SW 1271 (cell line): ENCODE measurements at places on chromosomes 12 and 14.

- DNase-seq = no peak
Observed at GRCh38 chr12:15752785-15753184, 36.4 kb downstream of the EPS8 start.

- DNase-seq = no peak
Observed at GRCh38 chr14:99127651-99128167, 144.3 kb downstream of the BCL11B start.

GRCh38 chr12:13173012-13173932, 23.3 kb upstream of the EMP1 start:
- no peak for DNase-seq

- DNase-seq = peak; percentile 83
Observed at GRCh38 chr14:34650786-34651584, 21.0 kb upstream of the SNX6 start.

- no peak for DNase-seq
Observed at GRCh38 chr12:131525795-131526508, 184.9 kb upstream of the SFSWAP start.

GRCh38 chr12:119096429-119097202, 82.1 kb upstream of the HSPB8 start:
- DNase-seq = no peak

DNA sequence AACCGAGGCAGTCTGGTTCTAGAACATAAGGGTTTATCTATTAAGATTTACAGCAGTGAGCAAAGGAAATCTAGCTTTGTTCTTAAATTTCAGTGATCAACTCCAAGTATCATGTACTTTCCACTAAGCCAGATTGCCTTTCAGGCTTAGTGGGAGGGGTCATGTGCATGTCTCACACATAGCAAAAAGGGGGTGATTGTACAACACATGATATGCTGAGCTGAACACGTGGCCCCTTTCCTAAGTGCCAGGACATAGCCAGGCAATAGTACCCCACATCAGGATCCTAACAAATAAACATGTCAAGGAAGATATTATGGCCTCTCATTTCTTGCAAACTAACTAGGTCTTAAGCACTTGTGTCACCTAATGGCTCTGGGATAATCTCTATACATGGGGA, 347.2 kb downstream of the C12orf75 start:
- no peak for DNase-seq

GRCh38 chr12:93008044-93008778, 79.1 kb upstream of the EEA1 start:
- no peak for DNase-seq

GRCh38 chr12:104482113-104482512, 25.4 kb downstream of the CHST11 start:
- DNase-seq = no peak

GRCh38 chr14:69320581-69321365, 60.8 kb downstream of the GALNT16 start:
- no peak for DNase-seq

DNA sequence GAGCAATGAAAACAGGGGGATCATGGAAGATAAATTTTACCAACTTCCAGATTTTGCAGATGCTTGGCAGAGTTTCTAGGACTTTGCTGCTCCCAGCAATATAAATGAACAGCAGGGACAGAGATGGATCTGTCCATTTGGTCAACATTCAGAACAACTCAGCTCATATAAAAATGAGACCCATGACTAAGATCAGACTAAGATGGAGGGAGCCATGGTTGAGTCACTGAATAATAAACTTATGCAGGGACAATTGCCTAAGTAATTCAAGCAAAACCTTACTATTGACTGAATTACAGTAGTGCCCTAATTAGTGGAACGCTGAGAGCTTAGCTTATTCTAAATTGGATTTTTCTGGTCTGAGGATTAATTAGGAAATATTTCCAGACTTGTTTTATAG, 205.1 kb downstream of the SLC5A8 start:
- DNase-seq = no peak

DNA sequence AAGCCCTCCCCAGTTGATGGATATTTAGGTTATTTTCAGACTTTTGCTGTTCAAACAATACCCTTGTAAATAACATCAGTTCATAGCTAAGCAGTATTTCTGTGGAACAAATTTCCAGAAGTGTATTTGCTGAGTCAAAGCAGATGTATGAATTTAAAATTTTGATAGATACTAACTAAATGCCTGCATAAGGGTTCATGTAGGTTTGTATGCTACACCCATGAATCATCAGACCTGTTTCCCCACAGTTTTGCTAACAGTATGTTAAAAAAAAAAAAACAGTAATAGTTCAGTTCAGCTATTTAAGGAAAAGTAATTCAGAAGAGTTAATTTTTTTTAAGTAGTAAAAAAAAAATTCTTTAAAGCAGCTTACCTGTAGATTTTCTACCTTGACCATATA, 236.1 kb upstream of the DIO2 start:
- DNase-seq = no peak

- no peak for DNase-seq
Observed at GRCh38 chr12:101690544-101691098, 6.8 kb upstream of the CHPT1 start.

GRCh38 chr12:20426191-20426590, 57.9 kb downstream of the PDE3A start:
- DNase-seq = no peak

DNA sequence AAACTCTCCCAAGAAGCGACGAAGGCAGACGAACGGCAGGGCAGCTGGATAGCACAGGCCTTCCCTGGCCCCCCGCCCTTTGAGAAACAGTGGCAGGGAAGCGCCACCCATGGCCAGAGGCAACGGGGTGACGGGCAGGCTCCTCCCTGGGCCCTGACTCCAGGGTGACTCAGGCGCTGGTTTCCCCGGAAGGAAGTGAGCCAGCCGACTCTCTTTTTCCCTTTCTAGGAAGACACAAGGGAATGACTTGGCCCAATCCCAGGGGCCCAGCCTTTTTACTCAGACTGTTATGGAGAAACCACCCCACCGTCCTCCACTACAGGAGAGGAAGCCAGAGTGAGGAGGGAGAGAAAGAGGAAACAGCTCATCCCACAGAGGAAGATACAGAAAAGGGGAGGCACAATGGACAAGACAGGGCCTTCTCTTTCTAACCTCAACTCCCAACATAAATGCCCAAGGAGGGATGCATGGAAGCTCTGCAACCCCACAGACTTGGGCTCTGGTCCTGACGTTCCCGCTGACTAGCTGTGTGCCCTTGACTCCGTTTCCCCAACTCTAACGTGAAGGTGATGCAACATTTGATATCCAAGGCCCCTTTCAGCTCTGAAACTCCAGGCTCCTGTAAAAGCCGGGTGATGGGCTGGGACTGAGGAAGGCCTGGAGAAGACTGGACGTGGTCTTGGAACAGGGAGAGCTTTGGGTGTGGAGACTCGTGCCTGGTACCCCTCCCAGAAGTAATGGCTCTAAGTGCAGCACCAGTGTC, 27.9 kb downstream of the ACTN1 start:
- DNase-seq = peak; percentile 98
